CD8-positive, alpha-beta T cell (primary cell): ENCODE measurements at places on chromosomes 5 and 9.

- DNase-seq, result no peak
Observed at GRCh38 chr9:90816690-90817089, 15.1 kb downstream of the SYK start.

- DNase-seq, result no peak
Observed at GRCh38 chr5:123535648-123536047, 23.7 kb downstream of the CSNK1G3 start.

- DNase-seq, result no peak
Observed at GRCh38 chr9:19870988-19871387, 82.2 kb upstream of the SLC24A2 start.

DNA sequence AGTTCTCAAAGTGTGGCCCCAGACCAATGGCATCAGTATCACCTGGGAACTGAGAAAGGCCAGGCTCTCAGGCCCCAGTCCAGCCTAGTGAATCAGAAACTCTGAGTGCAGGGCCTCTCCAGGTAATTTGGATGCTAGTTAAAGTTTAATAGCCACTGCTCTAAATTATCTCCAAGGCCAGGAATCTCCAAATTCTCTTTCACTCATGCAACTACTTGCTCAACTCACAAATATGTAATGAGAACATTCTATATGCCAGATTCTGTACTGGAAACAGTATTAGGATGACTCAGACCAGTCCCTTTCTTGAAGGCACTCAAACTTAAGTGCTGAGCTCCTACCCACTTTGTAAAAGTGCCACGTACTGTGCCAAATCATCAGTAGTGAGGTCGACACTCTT is 84.6 kb downstream of the PAPPA start:
- no peak for DNase-seq

DNA sequence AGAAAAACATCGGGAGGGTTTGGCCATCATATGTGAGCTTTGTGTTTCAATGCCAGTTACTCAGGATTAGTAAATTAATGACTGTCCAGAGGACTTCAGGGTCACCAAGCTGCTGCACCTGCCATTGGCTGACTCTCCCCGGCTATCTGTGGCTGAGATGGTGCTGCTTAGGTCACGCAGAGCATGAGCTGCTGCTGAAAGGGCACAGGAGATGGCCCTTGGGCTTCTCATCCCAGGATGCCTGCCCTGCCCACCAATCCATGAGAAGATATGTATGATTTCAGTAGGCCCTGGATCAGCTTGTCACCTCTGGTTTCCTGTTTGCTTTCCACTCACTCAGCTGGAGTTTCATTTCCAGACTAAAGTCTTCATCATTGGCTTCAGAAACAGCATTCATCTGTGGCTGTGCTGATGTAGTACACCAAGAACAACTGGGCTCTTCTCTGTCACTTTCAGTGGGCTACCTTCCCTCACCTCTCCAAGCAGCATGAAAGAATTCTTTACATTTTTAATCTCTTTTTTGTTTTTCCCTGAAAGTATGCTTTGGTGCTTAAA is 2.4 kb upstream of the CATSPER3 start:
- DNase-seq, result no peak

DNA sequence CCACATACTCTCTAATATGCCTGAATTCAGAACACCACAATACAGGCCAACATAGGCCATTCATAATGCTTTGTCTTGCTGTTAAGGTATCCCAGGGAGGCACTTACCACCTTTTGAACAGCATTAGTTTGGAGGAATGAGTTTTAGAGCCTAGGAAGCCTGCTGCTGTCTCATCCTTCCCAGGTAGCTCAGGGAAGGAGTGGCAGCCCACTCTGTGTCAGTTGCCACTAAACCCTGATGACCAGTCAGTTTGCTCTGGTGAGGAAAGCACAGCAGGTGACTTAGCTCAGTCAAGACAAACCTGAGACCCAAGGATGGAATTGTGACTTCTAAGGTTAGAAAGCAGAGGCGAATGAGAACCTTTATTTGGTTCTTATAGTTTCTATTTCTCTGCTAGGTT is 337.4 kb upstream of the ATP10B start:
- no peak for DNase-seq
